ENCODE measurements at places on chromosomes 6 and 20.

- no peak for DNase-seq
Observed at GRCh38 chr6:114339706-114340105, 3.1 kb downstream of the HS3ST5 start.

DNA sequence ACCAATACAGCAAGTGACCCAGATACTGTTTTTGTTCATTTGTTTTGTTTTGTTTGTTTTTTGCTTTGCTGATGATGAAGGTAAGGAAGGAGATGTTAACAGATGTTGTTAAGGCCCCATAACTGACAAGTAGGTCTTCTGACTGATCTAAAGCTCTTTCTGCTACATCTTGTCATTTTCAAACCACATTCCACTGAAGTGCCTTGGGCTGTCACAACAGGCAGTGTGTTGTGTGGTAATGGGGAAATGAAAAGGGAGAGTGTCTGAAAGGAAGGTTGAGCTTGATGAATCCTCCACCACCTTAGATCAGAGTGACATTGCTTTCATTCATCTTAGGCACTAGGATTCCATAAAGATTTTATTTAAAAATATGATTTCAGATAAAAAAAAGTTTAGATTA is 479.4 kb upstream of the SYNCRIP start:
- DNase-seq, result no peak

DNA sequence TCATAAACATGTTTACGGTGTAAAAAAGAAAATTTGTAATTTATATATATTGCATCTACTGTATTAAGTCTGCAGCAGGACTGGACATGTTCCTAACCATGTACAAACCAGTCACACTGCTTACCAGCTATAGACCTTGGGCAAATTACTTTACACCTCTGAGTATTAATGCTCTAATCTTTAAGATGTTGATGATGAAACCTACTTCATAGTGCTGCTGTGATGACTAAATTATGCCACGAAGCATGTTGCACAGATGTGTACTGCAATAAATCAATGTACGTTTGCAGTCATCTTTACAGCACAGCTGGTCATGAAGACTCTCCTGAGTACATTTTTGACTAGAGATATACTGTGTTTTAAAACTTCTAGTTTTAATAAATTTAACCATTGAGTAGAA is 42.6 kb downstream of the PRKN start:
- no peak for DNase-seq

- DNase-seq, result no peak
Observed at GRCh38 chr20:48003021-48003420, 217.7 kb upstream of the SULF2 start.

- DNase-seq, result no peak
Observed at GRCh38 chr6:13418844-13419243, 68.6 kb downstream of the GFOD1 start.

Measured in EL (cell line).